ENCODE measurements at places on chromosomes 7 and 10.

DNA sequence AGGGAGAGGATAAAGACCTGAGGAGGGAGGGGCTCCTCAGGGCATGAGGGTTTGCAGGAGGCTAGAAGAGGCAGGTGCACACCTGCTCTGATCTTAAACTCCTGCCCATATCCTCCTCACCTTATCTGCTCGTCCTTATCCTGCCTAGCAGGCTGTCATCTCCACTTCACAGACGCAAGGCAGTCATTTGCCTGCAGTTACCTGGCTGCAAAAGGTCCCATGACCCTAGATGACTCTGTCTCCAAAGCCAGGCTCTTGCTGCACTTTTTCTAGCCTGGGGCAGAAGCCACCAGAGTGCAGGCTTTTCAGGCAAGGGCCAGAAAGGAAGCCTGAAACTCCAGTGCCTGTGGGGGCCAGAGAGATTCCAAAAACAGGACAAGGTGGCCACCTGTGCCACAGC is 1.7 kb upstream of the ZNF853 start:
- DNase-seq: no peak

DNA sequence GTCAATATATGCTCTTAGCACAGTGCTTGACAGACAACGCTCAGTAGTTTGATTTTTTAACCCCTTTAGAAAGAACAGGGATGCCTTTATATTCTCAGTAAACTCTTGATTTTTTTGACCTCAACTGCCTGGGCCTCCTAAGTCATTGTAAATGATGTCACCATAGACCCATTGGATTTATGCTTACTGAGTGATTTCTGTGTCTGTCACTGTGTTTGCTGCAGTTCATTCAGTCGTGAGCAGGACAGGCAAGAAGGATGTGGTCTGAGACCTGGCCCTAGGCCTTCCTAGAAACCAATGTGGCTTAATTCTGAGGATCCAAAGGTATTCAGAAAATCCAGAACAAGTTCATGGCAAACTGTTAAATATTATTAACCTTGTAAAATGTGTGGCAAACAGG is 868.1 kb downstream of the XPNPEP1 start:
- DNase-seq: no peak

GRCh38 chr7:92667816-92668535 is 77.8 kb upstream of the FAM133B start:
- DNase-seq: no peak

DNA sequence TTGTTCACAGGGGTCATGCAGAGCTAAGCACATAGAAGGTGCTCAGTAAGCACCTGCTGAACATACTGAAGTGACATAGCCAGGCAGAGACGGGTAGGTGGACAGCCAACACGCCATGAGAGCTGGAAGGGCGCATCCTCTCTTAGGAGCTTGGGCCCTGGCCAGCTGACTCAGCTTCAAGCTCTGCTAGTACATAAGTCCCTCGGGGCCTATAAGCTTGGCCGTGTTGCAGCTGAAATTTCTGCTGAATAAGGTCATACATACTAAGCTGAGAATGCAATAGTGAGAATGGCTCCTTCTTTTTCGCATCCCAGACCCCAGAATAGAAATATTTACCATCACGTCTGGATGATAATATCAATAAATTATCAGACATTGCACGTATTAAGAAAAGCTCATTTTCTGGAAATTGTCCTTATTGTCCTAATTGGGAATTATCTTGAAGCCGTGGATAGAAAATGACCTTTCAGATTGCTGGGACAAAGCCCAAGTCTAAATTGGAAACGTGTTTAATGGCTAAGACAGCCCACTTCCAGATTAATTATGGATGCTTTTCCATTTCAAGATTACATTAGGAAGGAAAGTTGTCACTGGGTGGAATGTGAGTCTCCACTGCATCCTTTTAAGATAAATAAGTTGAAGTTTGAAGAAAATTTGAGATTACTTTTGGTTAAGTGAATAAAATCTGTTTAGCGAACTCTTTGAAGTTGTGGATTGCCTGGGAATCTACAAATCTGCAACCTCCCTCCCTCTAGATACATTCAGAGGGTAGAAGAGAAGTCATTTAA is 287.1 kb upstream of the C7orf33 start:
- no peak for DNase-seq

- DNase-seq: no peak
Measured at GRCh38 chr10:29160150-29160617, 128.7 kb upstream of the LYZL1 start.

Data from stimulated activated CD4-positive, alpha-beta T cell treated with anti-CD3 and anti-CD28 coated beads, Interleukin-15, amount 100 ng/mL, for 24 hours (primary cell).